ENCODE measurements at places on chromosomes 6 and 20.

DNA sequence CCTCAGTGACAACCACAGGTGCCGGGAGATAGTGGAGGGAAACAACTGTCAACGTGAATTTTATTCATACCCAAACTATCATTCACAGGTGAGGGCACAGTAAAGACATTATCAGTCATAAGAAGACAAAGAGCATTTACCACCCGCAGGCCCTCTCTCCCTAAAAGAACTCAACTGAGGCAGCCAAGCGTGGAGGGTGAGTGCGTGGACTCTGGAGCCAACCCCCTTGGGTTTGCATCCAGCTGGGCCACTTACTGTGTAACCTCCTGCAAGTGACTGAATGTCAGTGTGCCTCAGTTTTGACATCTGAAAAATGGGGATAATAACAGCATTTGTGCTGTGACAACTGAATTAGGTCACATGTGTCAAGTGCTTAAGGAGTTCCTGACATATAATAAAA lies 70.6 kb upstream of the KCNK16 start:
- no peak for DNase-seq

- no peak for DNase-seq
Observed at GRCh38 chr20:36084897-36085613, 69.5 kb upstream of the EPB41L1 start.

DNA sequence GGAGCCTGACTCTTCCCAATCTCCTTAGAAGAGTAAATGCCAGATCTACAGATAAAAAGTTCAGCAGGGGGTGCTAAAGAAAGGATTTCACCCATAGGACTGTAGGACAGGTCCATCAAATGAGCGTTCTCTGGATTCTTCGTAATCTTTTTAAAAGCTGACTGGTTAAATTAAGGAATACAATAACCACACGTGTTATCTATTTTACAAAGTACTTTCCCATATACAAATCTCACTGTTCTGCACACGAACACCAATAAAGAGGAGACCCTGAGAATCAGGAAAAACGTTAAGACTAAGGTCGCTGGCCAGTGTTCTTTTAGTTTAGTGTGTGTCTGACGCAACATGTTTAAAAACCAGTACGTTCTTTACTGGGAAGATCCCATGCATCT lies 542 bp downstream of the TUBE1 start:
- no peak for DNase-seq

DNA sequence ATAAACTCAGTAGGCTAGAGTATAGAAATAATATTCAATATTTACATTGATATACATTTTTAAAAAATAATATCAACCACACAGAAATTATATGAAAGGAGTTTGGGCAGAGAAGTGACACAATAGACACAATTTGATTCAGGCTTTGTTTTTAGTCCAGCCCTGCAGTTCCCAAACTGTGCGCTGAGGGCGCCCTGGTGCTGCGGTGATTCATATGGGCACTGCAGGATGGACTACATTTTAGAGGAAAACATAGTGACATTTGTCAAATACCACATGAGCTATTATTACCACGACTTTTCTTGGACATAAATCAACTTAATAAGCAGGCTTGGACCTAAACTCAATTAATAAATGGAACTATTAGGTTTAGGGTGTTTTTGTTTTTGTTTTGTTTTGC lies 364.3 kb upstream of the ID4 start:
- DNase-seq: no peak

GRCh38 chr6:148596891-148597455 lies 149.9 kb upstream of the UST start:
- no peak for DNase-seq

DNA sequence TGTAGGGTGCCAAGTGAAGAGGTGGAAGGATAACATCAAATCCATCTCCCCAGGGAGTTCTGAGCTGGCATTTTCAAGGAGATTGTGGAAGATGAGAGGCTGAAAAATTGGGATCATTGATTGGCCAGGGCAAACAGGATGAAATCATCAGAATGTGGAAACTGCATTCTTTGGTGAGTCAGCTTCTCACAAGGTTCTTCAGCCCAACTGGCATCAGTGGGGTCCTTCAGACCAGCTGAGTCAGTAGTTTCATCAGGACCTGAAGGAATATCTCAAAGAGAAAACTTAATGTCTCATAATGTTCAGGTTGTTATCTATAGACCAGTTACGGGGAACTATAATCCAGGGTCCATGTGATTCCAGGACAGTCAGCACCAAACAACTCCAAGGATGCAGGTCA lies 195.8 kb downstream of the HAO1 start:
- no peak for DNase-seq

DNA sequence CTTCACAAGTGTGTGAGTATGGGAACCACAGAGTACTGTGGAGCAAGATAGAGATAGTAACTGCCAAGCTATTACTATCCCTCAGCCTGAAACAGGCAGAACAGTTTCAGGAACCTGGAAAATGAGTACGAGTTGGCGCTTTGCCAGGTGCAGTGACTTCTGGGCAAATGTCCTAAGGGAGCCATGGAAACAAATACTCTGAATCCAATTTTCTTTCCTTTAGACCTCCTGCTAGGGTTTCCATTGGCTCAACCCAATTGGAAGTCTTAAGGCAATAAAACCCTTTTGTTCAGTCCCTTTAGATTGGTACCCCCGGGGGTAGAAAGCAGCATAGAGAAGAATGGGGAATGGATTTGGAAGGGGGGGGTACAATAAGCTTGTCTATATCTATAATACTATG lies 205.0 kb upstream of the EPHA7 start:
- no peak for DNase-seq

DNA sequence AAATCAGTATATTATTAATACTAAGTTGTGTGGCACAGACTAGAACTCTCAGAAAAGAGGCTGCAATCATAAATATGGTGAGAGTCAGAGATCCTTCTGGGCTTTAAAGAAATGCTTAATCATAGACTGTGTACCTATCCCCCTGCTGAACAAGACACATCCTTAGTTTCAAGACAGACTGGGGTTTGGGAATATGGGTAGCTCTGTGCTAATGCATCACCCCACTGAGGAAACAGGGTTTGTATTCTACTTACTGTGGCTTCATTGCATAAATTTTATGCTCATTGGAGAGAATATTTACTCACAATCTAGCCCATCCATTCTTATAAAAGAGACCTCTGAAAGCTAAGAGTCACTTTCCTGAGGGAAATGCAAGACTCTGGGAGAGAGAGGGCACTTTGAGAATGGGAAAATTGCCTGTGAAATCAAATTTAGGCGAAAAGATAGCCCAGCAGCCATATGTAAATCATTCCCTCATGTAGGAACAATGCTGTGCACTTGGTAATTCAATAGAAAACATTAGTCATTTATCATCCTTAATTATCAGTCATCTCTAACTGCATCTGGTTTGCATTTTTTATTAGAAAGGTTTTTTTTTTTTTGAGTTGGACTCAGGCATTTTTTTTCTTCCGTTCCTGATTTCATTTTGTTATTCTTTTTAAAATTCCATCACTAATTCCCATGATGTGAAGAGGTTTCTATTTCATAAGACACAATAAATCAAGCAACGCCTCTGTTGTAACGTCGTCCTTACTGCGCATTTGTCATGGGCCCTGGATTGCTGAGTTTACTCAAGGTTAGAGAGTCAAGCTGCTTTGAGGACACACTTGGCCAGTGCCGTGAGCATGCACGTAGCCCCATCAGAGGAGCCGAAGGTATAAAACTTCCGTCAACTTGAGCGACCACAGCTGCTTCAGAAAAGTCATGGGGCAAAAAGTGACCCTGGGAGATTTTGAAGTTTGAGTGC lies 91.8 kb downstream of the TRMT11 start:
- DNase-seq: no peak

- DNase-seq: no peak
Observed at GRCh38 chr6:81562169-81562568, 190.3 kb downstream of the TENT5A start.

GRCh38 chr6:157265635-157266034 lies 57.7 kb downstream of the TMEM242 start:
- DNase-seq: no peak

DNA sequence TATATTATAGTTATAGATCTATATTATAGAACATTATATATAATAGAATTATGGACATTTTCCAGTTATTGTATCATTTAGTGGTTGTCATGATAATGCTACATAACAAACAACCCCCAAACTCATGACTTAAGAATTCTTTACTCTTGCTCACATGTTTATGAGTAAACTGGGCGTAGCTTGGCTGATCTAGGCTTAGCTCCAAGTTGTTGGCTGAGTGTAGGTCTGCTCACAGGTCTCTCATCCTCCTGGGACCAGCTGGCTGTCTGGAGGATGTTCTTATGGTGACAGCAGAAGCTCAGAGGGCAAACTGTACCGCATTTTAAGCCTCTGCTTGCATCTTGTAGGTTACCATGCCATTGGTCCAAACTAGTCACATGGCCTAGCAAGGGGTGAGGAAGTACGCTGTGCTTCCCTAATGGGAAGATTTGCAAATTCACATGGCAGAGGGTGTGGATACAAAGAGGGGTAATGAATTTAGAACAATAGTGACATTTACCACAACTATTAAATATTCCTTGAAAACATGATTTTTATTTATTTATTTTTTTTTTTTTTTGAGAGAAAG lies 34.2 kb downstream of the ARHGAP40 start:
- DNase-seq: no peak

DNA sequence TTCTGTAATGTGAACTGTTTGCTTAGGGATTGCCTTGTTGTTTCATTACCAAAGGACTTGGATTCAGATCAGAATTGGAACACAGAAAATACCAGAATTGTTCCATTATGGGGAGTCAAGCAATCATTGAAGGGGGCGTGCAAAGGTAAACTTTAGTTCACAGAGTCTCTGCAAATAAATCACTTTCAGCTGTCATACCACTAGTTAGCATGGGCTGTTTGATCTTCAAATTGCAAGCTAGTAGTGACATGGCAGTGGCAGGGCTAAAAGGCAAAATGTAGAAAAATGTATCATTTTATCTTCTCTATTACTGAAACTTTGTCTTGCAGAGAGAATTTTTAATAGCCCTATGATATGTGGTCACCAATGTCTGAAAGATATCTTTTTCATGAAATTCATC lies 483.2 kb upstream of the NRSN1 start:
- no peak for DNase-seq

DNA sequence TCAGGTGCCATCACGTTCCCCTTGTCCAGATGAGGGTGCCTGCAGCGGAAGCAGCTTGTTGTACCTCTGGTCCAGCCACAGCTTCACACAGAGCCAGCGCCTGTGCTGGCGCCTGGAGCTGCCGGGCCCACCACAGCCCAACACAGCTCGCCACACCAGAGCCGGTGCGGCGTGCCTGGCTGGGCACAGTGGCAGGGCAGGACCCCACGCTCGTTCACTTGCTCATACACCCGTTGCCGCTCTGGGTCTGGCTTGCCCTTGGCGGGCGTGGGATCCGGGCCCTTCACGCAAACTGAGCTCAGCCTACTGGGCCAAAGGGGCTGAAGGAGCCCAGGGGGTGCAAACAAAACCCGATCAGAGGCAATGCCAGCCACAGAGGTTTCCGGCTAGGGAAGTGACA lies 492.5 kb upstream of the MANEA start:
- no peak for DNase-seq

- peak; percentile 45 for DNase-seq
Observed at GRCh38 chr20:49713753-49714712, at the start of gene B4GALT5. Gene B4GALT5, minus strand, starts transcription at chr20:49713878. Its CDS starts 188 bp downstream, at chr20:49713690.

DNA sequence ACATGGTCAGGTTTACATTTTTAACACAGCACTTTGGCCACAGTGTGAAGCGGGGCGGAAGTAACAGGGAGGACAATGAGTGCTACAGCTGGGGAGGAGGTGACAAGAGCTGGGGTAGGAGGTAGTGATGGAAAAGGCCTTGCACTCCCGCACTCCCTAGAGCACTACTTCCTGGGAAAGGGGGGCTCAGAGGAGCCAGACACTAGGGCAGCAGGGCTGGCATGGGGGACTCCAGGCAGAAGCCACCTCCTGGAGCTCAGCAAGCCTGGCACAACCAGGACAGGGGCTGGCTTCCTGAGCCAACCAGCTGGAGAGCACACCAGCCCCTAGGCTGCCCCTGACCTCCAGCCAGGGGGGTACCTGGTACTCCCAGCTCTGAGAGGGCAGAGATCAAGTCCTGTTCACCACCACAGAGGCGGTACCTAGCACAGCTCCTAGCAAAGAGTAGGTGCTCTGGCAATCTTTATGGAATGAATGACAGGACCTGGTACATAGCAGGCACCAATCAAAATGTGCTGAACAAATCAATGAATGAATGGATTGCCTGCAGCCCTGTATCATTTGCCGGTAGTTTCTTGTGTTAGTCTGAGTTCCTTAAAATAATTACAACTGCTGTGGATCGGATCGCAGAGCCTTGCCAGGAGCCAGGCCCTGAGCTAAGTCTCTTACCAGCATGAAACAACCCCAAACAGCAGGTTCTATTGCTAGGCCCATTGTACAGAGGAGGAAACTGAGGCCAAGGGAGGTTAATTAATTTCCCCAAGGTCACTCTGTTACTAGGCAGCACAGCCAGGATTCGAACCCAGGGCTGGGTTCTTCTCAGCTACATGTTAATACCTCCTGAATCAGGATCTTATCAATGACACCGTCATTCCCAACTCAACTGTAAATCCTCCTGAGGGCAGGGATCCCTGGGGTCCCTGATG lies 15.5 kb downstream of the NOL4L start:
- DNase-seq: no peak

- DNase-seq: no peak
Observed at GRCh38 chr6:161694995-161695394, 421.1 kb upstream of the AGPAT4 start.

- no peak for DNase-seq
Observed at GRCh38 chr6:20197251-20197650, 15.0 kb downstream of the MBOAT1 start.

GRCh38 chr6:104431096-104431495 lies 428.6 kb downstream of the HACE1 start:
- DNase-seq: no peak

DNA sequence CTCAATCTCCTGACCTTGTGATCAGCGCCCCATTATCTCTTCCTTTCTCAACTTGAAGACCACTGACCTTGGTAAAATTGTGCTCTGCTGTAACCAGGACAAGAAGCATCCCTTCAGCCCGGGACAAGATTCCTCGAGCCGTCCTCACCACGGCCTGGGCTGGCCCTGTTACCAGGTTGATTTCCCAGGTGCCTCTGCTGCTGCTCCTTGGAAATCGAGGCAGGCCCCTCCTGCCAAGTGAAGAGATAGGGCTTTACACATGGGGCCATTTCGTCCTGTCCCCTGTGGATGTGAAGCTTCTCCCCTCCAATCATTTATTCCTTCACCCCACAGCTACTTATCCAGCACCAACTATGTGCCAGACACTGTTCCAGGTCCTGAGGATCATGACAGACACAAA lies 21.5 kb downstream of the RAB44 start:
- no peak for DNase-seq

- DNase-seq: no peak
Observed at GRCh38 chr6:45327956-45328522, at the start of gene RUNX2. Gene RUNX2, plus strand, starts transcription at chr6:45328330. Its CDS starts 397 bp downstream, at chr6:45328727.

DNA sequence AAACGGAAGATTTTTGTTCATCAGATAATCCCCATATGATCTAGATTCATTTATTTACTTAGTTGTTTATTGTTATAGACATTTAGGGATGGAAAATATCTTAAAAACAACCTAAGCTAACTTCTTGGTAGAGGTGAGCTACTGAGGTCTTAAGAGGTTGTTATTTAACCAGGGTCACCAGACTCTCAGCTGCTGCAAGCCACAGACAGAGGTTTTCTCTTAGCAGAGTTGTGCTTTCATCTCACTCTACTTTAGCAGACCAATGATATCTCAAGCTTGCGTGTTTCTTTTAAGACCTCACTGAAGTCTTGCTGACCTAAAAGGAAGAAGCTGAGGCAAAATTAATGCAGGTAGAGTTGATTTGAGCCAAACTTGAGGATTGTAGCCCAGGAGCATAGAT lies 43.6 kb downstream of the NCOA7 start:
- no peak for DNase-seq

- no peak for DNase-seq
Observed at GRCh38 chr20:312866-313265, 12.5 kb upstream of the SOX12 start.

GRCh38 chr6:38172739-38173410 lies 353.3 kb downstream of the ZFAND3 start:
- no peak for DNase-seq

Measured in T-helper 22 cell (primary cell).